ENCODE measurements at places on chromosomes 12 and 14. TPM values are rescaled to one million over a fixed set of nuclear protein-coding genes. Genes with fewer than 3 reads are reported as not detected.

The GARIN6 gene
- not detected for total RNA-seq

The ACADS gene
- total RNA-seq = 13.9 TPM

GRCh38 chr12:121849665-121850064 lies 9.0 kb downstream of the HPD start:
- H3K4me1 ChIP-seq = no peaks in the 10 kb centered on the region
- no peaks in the 10 kb centered on the region for H3K36me3 ChIP-seq
- H3K27ac ChIP-seq = no peak overlapping the region
- no peak for DNase-seq

DNA sequence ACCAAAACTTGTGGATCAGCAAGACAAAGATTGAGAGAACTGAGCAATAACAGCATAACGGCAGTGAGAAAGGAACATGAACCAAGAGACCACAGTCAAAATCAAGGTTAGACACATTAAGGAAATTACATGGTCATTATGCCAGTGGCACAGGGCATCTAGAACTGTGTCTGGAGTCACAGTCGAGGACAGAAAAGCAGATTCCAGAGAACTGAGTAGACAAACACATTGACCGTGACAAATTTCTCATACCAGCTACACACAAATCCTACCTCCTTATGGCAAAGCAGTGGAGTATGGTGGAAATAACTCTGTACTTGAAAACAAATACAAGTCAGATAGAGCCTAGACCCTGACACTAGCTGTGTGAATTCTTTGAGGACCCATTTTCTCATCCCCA lies 367.3 kb downstream of the DUSP6 start:
- H3K27ac ChIP-seq = no peak overlapping the region
- no peaks in the 10 kb centered on the region for H3K4me1 ChIP-seq
- no peak overlapping the region for H3K4me3 ChIP-seq
- DNase-seq = no peak
- peaks cover 28% of the 10 kb centered on the region for H3K27me3 ChIP-seq
- H3K36me3 ChIP-seq = no peaks in the 10 kb centered on the region

DNA sequence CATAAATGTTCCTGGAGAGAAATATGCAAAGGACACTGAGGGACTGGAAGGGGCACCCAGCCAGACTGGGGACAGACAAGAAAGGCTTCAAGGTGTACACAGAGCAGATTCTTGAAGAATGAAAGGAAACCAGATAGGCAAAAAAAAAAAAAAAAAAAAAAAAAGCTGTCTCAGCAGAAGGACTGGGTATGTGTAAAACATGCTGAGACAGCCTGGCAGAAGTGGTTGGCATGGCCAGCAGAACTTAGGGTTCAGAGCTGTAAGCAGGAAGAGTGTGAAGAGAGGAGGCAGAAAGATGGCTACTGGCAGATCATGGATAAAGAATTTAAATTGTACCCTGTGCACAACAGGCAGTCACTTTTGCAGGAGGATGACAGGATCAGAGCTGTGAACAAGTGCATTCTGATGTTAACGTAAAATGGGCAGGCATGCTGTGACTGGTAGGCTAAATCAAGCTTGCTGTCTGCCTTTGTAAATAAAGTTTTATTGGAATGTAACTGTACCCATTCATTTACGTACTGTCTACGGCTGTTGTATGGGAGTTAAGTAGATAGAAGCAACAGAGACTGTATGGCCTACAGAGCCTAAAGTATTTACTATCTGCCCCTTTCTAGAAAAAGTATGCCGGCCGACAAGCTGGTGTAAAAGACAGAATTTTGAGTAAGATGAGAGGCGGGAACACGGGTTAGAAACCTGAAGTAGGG lies 42.2 kb downstream of the UBR7 start:
- H3K36me3 ChIP-seq = peaks cover 19% of the 10 kb centered on the region
- no peak for DNase-seq
- no peak overlapping the region for H3K27ac ChIP-seq
- H3K4me3 ChIP-seq = no peak overlapping the region
- H3K27me3 ChIP-seq = no peaks in the 10 kb centered on the region
- no peaks in the 10 kb centered on the region for H3K4me1 ChIP-seq

The MAP3K9 gene
- total RNA-seq = 13.7 TPM

The NGB gene
- not detected for total RNA-seq

DNA sequence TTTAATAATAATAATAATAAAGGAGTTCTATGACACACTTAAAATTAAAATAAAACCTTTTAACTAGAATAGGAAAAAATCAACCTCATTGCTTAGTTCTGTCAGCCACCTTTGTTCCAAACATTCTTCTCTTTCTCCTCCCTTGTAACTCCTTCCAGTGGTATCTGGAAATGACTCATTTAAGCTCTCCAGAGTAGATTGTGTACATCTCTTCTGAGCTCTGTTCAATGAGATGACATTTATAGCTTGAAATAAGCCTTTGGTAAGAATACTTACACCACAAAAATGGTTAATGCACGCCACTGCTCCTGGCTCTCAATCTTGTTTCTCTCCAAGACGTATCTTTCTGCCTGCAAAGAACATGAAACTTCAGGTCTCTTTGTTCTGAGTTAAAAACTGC lies 70.3 kb downstream of the STAB2 start:
- no peaks in the 10 kb centered on the region for H3K4me1 ChIP-seq
- DNase-seq = no peak
- no peak overlapping the region for H3K27ac ChIP-seq
- H3K27me3 ChIP-seq = peaks cover 19% of the 10 kb centered on the region
- no peaks in the 10 kb centered on the region for H3K36me3 ChIP-seq
- no peak overlapping the region for H3K4me3 ChIP-seq

DNA sequence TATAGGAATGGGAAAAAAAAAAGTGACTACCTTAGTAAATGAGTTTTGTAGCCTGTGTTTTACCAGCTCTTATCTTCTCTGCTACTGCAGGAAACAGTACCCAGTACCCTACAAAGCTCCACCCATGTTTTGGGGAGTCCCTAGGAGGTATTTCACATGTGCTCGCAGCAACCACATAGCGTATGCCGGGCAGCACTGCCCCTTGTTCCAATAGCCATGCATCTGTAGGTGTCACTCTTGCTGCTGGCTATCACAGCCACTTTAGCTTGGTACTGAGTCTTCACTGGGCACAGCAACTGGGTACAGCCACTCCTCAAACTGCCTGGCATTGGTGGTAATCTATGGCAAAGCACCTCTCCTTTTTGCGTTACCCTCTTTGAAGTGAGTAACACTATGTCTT lies 2.0 kb upstream of the MDM1 start:
- no peaks in the 10 kb centered on the region for H3K27me3 ChIP-seq
- no peak for DNase-seq
- peak overlapping the region; percentile 9 for H3K27ac ChIP-seq
- no peaks in the 10 kb centered on the region for H3K36me3 ChIP-seq
- H3K4me3 ChIP-seq = peak overlapping the region; percentile 93

The GPR135 gene
- total RNA-seq = 3.8 TPM

The CCDC91 gene
- total RNA-seq = 21.7 TPM

- H3K36me3 ChIP-seq = no peaks in the 10 kb centered on the region
- DNase-seq = no peak
- no peaks in the 10 kb centered on the region for H3K27me3 ChIP-seq
- H3K4me3 ChIP-seq = no peak overlapping the region
- no peaks in the 10 kb centered on the region for H3K4me1 ChIP-seq
These were observed 83.6 kb upstream of the ARHGAP5 start for GRCh38 chr14:31993521-31993951.

The HHIPL1 gene
- total RNA-seq = not detected

The IKZF4 gene
- 12.0 TPM for total RNA-seq

DNA sequence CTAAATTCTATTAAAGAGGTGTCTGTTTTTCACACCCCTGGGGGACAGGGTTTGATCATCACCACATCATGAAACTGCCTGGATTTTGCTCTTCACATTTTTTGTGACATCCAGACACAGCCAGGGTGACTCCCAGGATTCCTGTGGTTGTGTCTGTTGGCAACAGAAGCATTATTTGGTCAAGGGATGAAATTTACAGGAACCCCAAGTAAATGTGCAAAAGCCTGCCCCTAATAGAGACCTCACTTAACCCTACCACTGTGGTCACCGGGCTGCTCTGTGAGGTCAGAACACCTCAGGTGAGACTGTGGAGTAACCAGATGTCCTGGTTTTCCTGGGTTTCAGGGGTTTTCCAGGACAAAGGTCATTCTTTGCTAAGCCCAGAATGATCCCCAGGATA lies 103.8 kb downstream of the DAD1 start:
- no peak for DNase-seq
- peak overlapping the region; percentile 87 for H3K4me3 ChIP-seq
- H3K4me1 ChIP-seq = peaks cover 90% of the 10 kb centered on the region
- H3K27me3 ChIP-seq = no peaks in the 10 kb centered on the region
- peaks cover 6% of the 10 kb centered on the region for H3K36me3 ChIP-seq
- H3K27ac ChIP-seq = peak overlapping the region; percentile 89

DNA sequence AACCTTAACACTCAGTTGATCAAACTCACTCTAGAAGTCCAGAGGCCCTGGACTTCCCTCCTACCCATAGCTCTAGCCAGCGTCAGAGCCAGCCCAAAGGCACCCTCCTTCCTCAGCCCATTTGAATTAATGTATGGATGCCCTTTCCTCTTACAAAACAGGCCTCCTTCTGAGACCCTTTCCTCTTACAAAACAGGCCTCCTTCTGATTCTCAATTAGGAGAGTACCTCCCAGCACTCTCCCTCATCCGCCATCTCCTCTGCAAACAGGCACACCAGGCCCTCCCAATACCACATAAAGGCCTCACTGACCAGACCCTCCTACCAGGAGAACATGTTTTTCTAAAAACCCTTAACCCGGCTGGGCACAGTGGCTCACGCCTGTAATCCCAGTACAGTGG lies 65.7 kb downstream of the MOK start:
- no peak overlapping the region for H3K4me3 ChIP-seq
- no peaks in the 10 kb centered on the region for H3K27me3 ChIP-seq
- H3K27ac ChIP-seq = no peak overlapping the region
- H3K36me3 ChIP-seq = no peaks in the 10 kb centered on the region
- H3K4me1 ChIP-seq = no peaks in the 10 kb centered on the region
- peak; percentile 37 for DNase-seq

Measured in natural killer cell treated with Interleukin-12 subunit alpha and Interleukin-12 subunit beta and Interleukin-15 and Interleukin-18, amount 100 ng/mL, for 72 hours (primary cell).